ENCODE measurements at places on chromosomes 12 and 14.

- no peak for DNase-seq
- no peak overlapping the region for H3K27ac ChIP-seq
- H3K36me3 ChIP-seq, result no peaks in the 10 kb centered on the region
- H3K4me1 ChIP-seq, result no peaks in the 10 kb centered on the region
Measured at GRCh38 chr14:80269353-80269925, 58.1 kb upstream of the DIO2 start.

GRCh38 chr14:101535701-101536207, 25.5 kb upstream of the DIO3 start:
- DNase-seq, result no peak
- H3K4me1 ChIP-seq, result no peaks in the 10 kb centered on the region
- no peaks in the 10 kb centered on the region for H3K27me3 ChIP-seq
- H3K36me3 ChIP-seq, result no peaks in the 10 kb centered on the region
- H3K4me3 ChIP-seq, result no peak overlapping the region

DNA sequence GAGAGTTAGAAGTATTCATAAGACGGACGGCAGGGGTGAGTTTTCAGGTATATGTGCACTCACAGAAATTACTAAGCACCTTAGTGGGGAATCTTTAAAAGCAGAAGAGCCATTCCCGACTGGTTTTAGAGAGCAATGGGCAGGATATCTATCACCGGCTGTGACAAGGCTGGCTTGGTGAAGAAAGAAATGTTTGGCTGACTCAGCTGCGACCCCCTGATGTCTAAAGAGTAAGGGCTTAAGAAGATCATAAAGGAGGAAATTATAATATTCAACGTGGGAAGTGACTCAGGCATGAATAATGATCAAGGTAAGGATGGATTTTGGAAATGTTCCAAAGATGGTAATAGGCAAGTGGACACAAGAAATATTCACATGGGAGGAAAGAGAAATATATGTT, 407.6 kb downstream of the TMEM132D start:
- H3K4me3 ChIP-seq, result no peak overlapping the region
- H3K36me3 ChIP-seq, result no peaks in the 10 kb centered on the region
- H3K27ac ChIP-seq, result no peak overlapping the region

DNA sequence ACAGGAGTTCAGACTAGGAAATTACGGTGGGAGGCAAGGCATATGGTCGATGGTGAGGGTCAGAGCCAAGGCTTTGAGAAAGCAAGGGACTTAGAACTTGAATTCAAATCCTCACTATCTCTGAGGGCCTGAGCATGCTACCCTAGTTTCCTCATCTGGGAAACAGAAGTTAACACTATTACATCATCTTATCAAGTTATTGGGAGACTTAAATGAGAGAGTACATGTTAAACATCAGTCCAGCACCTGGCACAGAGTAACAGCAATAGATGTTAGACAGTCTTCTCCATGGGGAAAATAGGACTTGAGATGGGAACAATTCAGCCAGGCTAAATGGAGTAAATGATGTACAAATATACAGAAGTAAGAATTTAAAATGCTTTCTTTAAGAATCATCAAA, 38.5 kb downstream of the SLC38A1 start:
- H3K27ac ChIP-seq, result no peak overlapping the region
- H3K4me1 ChIP-seq, result peaks cover 8% of the 10 kb centered on the region
- no peaks in the 10 kb centered on the region for H3K27me3 ChIP-seq

- no peak for DNase-seq
- no peaks in the 10 kb centered on the region for H3K27me3 ChIP-seq
- H3K27ac ChIP-seq, result no peak overlapping the region
- H3K4me3 ChIP-seq, result no peak overlapping the region
Measured at GRCh38 chr12:48486679-48487078, 4.4 kb downstream of the C12orf54 start.

- H3K4me1 ChIP-seq, result peaks cover 52% of the 10 kb centered on the region
- H3K27me3 ChIP-seq, result no peaks in the 10 kb centered on the region
- no peak for DNase-seq
- H3K27ac ChIP-seq, result no peak overlapping the region
- peak overlapping the region; percentile 29 for H3K4me3 ChIP-seq
Measured at GRCh38 chr12:108668542-108668941, 34.8 kb upstream of the SELPLG start.

- peaks cover 23% of the 10 kb centered on the region for H3K4me1 ChIP-seq
- no peak overlapping the region for H3K27ac ChIP-seq
Measured at GRCh38 chr14:99789581-99789980, 3.6 kb upstream of the EML1 start.

- H3K4me1 ChIP-seq, result no peaks in the 10 kb centered on the region
- no peak for DNase-seq
- H3K27ac ChIP-seq, result no peak overlapping the region
- no peak overlapping the region for H3K4me3 ChIP-seq
Measured at GRCh38 chr12:79294590-79294989, 396.2 kb downstream of the PAWR start.

DNA sequence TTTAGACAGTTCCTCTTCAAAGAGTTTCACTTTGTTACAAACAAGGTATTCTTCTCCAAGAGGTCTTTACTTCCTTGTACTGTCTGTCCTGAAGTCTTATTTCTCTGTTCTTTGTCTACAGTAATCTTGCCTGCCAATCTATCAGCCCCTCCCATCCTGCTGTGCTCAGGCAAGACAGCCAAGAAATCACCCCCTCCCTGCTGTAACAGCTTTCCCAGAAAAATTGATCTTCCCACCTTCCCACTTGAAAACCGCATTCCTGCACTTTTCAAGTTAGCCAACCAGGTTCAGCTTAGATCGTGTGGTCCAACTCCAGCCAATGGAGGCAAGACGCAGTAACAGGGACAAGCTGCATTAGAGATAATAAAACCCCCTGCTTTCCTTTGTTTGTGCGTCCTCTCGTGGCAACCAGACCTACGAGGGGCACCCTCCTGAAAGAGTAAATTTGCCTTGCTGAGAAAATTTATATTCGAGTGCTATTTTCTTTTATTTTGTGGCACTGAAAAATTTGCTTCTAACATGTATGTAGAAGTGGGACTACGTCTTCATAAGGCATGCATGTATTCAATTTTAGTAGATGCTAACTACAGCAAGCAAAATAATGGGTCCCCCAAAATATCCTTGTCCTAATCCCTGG, 46.5 kb upstream of the ESR2 start:
- no peak for DNase-seq

DNA sequence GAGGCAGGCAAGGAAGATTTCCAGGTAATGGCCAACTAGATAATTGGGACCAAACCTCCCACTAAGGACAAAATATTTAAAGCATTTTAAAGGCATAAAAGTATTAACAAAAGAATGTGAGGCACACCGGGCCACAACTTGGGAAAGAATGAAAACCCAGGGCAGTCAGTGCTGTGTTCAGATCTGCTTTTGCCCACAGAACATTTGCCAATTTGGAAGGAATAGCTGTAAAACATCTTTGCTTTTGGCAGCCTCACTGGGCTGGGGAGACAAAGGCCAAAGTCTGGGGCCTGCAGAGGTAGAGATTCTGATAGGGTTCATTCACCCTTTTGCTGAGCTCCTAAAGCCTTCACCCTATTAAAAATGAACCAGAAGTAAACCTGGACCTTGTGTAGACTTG, 82.3 kb downstream of the SYNE3 start:
- no peak for DNase-seq
- H3K4me1 ChIP-seq, result no peaks in the 10 kb centered on the region

GRCh38 chr12:42482041-42482747, 107.4 kb downstream of the PRICKLE1 start:
- peaks cover 23% of the 10 kb centered on the region for H3K4me1 ChIP-seq
- no peaks in the 10 kb centered on the region for H3K36me3 ChIP-seq
- H3K4me3 ChIP-seq, result peak overlapping the region; percentile 95
- no peak for DNase-seq

DNA sequence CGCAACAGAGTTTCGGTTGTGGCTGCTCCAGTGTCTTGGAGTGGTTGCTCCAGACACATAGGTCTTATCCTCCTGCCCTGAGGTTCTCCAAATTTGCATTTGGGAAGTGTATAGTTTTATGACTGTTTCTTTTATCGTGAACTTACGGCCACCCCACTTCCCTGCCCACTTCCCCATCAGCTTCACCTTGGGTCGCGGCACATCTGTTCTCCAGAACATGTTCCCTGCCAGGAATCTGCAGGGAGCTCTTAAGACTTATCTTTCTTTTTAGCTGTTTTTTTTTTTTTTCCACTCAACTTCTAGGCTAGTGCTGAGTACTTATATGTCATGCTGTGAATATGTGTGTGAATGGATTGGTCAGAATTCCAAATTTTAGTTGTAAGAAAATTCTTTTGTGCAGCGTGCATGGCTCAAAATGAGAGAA, 75.4 kb downstream of the ETV6 start:
- H3K27me3 ChIP-seq, result no peaks in the 10 kb centered on the region
- no peak for DNase-seq
- H3K4me3 ChIP-seq, result peak overlapping the region; percentile 32

GRCh38 chr12:3178671-3179313, 101.6 kb downstream of the TSPAN9 start:
- DNase-seq, result no peak
- no peak overlapping the region for H3K4me3 ChIP-seq
- no peaks in the 10 kb centered on the region for H3K36me3 ChIP-seq
- no peaks in the 10 kb centered on the region for H3K4me1 ChIP-seq
- no peak overlapping the region for H3K27ac ChIP-seq

- no peak overlapping the region for H3K27ac ChIP-seq
- no peaks in the 10 kb centered on the region for H3K36me3 ChIP-seq
- H3K4me1 ChIP-seq, result no peaks in the 10 kb centered on the region
- H3K4me3 ChIP-seq, result no peak overlapping the region
- no peaks in the 10 kb centered on the region for H3K27me3 ChIP-seq
- DNase-seq, result no peak
Measured at GRCh38 chr14:74133833-74134481, 49.2 kb downstream of the LIN52 start.

DNA sequence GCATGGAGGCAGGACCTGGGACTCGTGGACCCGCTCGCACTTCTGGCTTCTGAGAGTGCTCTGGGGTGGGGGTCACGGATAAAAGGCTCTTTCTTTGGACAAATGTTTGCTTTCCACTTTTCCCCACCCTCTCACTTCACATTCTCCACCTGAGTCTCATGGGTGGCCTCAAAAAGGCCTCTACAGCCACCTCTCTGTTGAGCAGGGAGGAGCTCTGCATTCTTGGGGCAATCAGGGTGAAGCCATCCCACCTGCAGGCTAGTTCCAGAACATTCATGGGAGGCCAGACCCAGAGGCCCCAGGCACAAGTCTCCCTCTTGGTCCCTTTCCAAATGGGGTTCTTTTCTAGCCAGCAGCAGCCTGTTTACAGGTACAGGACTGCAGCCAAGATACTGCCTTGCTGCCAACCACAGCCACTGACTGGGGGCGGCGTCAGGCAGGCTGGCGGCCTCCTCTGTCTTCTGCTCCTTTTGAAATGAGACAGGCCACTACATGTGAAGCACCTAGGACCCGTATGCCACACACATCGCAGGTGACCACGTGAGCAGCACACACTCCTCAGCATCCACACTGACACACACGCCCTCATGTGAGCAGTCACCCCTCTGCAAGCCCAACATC, 18.2 kb upstream of the CEBPE start:
- H3K36me3 ChIP-seq, result peaks cover 30% of the 10 kb centered on the region
- no peak for DNase-seq

- no peak overlapping the region for H3K4me3 ChIP-seq
- no peaks in the 10 kb centered on the region for H3K36me3 ChIP-seq
- DNase-seq, result no peak
- H3K27ac ChIP-seq, result no peak overlapping the region
- H3K4me1 ChIP-seq, result no peaks in the 10 kb centered on the region
- H3K27me3 ChIP-seq, result no peaks in the 10 kb centered on the region
Measured at GRCh38 chr12:81222846-81223592, 145.1 kb downstream of the ACSS3 start.

GRCh38 chr14:23173031-23173430, 10.4 kb downstream of the SLC7A8 start:
- H3K4me3 ChIP-seq, result no peak overlapping the region
- H3K27ac ChIP-seq, result no peak overlapping the region
- peaks cover 30% of the 10 kb centered on the region for H3K4me1 ChIP-seq
- DNase-seq, result no peak

DNA sequence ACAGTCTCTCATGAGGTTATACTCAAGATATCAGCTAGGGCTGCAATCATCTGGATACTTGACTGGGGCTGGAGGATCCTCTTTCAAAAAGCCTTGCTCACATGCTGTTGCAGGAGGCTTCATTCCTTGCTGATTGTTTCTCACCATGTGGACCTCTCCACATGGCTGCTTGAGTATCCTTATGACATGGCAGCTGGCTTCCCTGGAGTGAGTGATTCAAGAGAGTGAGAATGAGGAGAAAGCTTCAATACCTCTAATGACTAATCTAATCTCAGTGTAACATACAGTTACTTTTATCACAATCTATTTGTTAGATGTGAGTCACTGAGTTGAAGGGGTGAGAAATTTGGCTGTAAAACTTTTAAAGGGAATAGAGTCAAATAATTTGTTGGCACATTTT, 14.4 kb upstream of the SDR39U1 start:
- H3K36me3 ChIP-seq, result no peaks in the 10 kb centered on the region
- no peak overlapping the region for H3K27ac ChIP-seq
- DNase-seq, result no peak
- H3K27me3 ChIP-seq, result no peaks in the 10 kb centered on the region

DNA sequence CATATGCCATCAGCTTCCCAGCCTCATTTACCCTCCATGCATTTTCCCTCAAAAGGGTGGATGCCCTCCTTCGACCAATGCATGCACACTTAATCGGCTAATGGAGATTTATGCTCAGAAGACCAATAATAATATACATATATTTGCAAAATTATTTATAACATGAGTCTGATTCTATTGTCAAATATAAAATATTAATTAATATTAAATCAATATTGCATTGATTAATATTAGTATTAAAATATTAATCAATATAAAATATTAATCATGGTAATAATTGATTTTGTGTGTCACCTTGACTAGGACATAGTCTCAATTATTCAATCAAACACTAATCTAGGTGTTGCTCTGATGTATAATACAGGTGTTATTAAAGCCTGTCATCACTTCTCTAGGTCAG, 1282.5 kb downstream of the TMEM121 start:
- no peaks in the 10 kb centered on the region for H3K36me3 ChIP-seq
- H3K4me3 ChIP-seq, result no peak overlapping the region
- no peak overlapping the region for H3K27ac ChIP-seq
- no peak for DNase-seq
- H3K27me3 ChIP-seq, result no peaks in the 10 kb centered on the region

DNA sequence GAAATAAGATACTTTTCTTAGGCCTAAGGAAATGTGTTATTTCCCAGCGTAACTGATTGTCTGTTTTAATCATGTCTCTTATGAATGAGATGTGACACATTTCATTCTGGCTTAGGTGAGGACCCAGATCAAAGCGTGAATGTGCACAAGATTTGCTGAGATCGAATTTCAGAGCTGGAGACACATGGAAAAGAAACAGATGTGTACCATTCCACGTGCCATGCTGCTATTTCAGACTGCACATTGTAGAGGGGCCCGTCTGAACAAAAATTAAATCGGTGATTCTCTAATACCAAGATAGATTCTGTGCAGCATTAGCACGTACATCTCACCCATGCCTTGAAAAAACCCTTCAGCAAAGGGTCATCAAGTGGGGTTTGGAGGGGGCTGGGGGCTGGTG, 290.4 kb downstream of the AACS start:
- DNase-seq, result no peak
- H3K36me3 ChIP-seq, result no peaks in the 10 kb centered on the region
- no peak overlapping the region for H3K27ac ChIP-seq
- no peak overlapping the region for H3K4me3 ChIP-seq
- H3K4me1 ChIP-seq, result no peaks in the 10 kb centered on the region

- H3K4me3 ChIP-seq, result no peak overlapping the region
- H3K4me1 ChIP-seq, result no peaks in the 10 kb centered on the region
- no peaks in the 10 kb centered on the region for H3K36me3 ChIP-seq
- no peak for DNase-seq
Measured at GRCh38 chr14:32259368-32260013, 56.4 kb upstream of the RNU6-8 start.
